ENCODE measurements at places on chromosomes 13 and 19.

GRCh38 chr19:51188227-51188559, 36.7 kb upstream of the CD33 start:
- DNase-seq, result no peak

DNA sequence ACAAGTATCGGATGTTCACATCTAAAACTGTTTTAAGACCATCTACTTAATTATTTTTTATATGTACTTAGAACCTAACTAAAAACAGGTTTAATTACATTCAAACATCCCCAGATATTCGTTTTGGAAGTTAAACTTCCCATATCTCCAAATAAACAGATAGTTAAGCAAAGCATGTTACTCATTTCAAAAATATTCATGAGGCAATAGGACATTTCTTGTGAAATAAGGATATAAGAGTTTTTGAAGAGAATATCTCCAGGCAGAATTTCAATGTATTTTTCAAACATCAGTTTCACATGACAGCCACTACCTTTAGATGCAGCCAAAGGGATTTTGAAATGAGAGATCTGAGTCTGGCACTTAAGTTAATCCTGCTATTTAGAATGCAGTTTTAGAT, 697.5 kb downstream of the SLITRK1 start:
- no peak for DNase-seq

DNA sequence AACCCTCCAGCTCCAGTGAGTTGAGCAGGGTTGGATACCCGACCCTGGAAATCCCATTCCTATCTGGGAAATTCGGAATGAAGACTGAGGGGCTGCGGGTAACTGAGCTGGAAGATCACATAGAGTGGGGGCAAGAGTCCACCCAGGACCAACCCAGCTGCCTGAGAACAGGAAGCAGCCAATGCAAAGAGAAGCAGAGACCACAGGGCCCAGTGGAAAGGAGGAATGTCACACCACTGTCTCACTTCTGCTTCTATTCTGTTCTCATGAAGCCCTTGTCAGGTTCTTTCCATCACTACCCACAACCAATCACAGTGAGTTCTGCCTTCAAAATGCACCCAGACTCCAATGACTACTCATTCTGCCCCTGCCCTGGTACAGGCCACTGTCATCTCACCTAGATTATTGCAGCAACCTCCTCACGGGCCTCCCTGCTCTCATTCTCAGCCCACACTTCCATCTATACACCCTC, 15.3 kb downstream of the DYRK1B start:
- DNase-seq, result no peak

DNA sequence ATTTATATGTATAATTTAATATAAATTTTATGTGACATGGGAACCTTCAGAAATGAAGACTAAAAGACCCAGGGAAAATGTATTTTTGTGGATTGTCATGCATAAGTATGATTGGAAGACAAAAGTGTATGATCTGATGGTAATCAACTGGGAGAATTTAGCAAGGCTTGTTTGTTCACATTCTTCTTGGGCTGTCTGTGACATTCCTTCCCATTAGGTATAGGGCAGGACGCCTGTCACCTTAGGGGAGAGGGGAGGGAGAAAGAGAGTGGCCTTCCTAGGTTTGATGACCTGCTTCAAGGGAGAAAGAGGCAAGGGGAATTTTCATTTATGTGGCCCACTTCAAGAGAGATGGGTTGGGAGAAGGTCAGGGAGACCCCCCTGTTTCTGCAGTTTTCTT, 22.4 kb downstream of the PIBF1 start:
- no peak for DNase-seq

DNA sequence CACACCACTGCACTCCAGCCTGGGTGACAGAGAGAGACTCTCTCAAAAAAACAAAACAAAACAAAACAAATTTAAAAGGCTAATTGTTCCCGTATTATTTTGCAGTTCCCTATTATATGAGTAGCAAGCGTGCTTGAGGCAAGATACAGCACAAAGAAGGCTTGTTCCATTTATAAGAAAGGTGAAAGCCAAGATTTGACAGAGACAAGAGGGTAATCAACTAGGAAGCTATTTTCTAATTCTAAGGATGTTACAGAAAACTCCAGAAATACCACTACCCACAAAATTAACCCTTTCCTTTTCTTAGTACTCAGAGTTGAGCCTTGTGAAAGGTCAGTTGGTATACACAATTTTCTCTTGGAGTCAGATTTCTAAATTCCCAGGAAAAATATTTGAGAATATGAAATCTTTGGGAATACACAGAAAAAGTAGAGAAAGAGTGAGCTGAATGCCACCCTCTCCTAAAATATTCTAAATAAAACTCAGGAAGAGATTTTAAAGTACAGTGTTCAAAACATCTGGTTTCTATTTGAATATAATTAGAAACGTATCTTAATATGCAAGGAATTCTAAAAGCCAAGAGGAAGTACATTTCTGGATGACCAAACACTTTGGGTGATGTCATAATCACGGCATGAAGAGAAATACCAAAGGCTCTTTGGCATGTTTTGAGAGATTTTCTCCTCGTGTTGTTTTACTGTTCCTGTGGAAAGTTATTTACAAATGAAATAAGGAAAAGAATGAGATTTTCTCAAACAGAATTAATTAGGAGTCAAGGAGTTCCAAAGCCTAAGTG, 63.0 kb upstream of the FLT1 start:
- no peak for DNase-seq
